ENCODE measurements at places on chromosomes 16 and 17.

GRCh38 chr17:47310186-47310733 is 13.5 kb upstream of the EFCAB13 start:
- peaks cover 12% of the 10 kb centered on the region for H3K4me1 ChIP-seq
- no peak overlapping the region for H3K4me3 ChIP-seq
- no peaks in the 10 kb centered on the region for H3K36me3 ChIP-seq

DNA sequence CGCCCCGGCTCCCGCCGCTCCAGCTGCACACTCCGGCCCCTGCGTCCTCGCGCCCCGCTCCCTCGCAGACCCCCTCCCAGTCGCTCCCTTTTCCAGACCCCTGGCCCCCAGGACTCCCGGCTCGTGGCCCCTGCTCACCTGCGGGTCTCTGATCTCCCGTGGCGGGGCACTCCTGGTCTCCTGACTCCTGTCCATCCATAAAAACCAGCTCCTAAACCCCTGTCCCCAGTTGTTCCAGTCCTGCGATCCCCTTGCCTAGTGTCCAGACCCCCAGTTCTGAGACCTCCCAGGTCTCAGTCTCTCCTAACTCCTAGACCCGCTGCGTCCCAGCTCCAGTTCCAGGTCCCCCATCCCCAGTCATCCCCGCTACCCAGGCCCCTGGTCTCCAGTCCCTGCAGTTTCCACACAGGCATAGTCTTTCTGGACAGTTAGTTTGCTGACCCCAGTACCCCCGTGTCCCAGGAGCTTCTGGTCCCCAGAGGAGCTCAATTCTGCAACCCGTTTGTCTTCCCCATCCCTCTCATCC is 379 bp downstream of the SNX29 start:
- H3K4me3 ChIP-seq, result peak overlapping the region; percentile 85
- H3K4me1 ChIP-seq, result peaks cover 41% of the 10 kb centered on the region
- H3K27me3 ChIP-seq, result no peaks in the 10 kb centered on the region
- no peaks in the 10 kb centered on the region for H3K36me3 ChIP-seq
- DNase-seq, result no peak

DNA sequence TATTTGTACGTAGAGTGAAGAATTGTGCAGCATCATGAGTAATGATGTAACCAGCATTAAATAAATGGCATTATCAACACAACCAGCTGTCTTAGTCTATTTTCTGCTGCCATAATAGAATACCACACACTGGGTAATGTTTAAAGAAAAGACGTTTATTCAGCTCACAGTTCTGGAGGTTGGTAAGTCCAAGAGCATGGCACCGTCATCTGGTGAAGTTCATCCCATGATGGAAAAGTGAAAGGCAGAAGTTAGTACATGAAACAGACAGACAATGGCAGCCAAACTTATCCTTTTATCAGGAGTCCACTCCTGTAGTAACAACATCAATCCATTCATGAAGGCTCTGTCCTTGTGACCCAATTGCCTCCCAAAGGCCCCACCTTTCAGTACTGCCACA is 6.3 kb upstream of the GOSR2 start:
- no peak for DNase-seq
- H3K4me1 ChIP-seq, result peaks cover 2% of the 10 kb centered on the region
- H3K27ac ChIP-seq, result no peak overlapping the region

DNA sequence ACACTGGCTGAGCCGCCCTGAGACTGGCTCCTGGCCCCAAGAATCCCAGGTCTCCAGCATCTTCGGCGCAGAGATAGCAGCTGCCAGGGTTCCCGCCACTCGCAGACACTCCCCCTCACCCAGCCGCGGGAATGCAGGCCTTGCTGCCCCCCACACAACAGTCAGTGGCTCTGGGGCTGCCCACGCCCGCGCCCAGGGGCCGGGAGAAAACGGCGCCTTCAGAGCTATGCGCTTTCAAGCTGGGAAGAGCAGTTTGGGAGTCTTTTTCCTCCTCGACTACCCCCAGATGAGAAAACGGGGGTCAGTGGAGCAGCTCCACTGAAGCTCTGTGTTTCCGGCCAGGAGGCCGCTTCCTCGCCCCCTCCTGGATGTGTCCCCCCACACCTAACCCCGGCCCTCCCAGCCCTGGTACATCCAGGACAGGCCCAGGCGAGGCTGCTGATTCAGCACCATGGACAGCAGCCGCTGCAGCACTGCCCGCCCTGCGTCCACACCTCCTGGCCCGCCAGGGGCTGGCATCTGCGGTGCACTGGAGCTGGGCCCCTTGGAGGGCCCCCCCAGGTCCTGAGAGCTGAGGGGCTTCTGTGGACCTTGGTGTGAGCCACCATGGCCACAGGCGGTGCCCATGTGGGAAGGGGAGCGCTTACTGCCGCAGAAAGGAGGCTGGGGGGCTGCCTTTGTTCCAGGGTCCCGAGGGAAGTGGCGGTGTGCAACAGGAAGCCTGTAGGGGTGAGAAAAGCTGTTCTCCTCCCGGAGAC is 35.7 kb downstream of the CACNA1H start:
- no peaks in the 10 kb centered on the region for H3K36me3 ChIP-seq
- no peak overlapping the region for H3K4me3 ChIP-seq
- no peaks in the 10 kb centered on the region for H3K4me1 ChIP-seq
- DNase-seq, result peak; percentile 71
- H3K27ac ChIP-seq, result no peak overlapping the region
- H3K27me3 ChIP-seq, result no peaks in the 10 kb centered on the region

GRCh38 chr17:73435412-73435811 is 123.6 kb upstream of the CDC42EP4 start:
- H3K27me3 ChIP-seq, result no peaks in the 10 kb centered on the region
- H3K27ac ChIP-seq, result no peak overlapping the region
- peaks cover 3% of the 10 kb centered on the region for H3K4me1 ChIP-seq
- no peak for DNase-seq

- H3K27me3 ChIP-seq, result no peaks in the 10 kb centered on the region
- H3K4me3 ChIP-seq, result no peak overlapping the region
- H3K36me3 ChIP-seq, result no peaks in the 10 kb centered on the region
- peaks cover 20% of the 10 kb centered on the region for H3K4me1 ChIP-seq
- peak overlapping the region; percentile 15 for H3K27ac ChIP-seq
These were observed 67.0 kb downstream of the N4BP1 start for GRCh38 chr16:48542966-48543365.

- peaks cover 63% of the 10 kb centered on the region for H3K27me3 ChIP-seq
- no peak for DNase-seq
- H3K4me1 ChIP-seq, result no peaks in the 10 kb centered on the region
- no peak overlapping the region for H3K27ac ChIP-seq
- H3K36me3 ChIP-seq, result peaks cover 15% of the 10 kb centered on the region
These were observed 223.0 kb downstream of the GSG1L start for GRCh38 chr16:27840311-27841060.

DNA sequence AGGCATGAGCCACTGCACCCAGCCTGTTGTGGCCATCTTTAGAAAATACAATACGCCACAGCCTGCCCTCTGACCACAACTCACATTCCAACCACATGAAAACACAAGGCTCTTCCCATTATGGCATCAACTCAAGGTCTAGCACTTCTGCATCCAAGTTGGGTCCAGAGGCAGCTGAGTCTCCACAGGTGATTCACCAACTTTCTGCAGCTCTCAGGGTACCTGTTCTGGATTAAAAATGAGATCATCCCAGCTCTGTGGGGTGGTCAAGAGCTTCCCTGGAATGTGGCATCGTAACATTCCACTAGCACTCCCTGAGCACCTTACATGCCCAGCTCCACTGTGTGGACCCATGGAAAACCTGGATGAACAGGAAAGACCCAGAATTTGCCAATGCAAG is 9.9 kb upstream of the GUCY2D start:
- H3K4me1 ChIP-seq, result peaks cover 32% of the 10 kb centered on the region
- no peaks in the 10 kb centered on the region for H3K36me3 ChIP-seq
- no peak overlapping the region for H3K27ac ChIP-seq

GRCh38 chr16:59540621-59541020 is 806.5 kb upstream of the GOT2 start:
- H3K36me3 ChIP-seq, result no peaks in the 10 kb centered on the region
- H3K27me3 ChIP-seq, result no peaks in the 10 kb centered on the region
- H3K27ac ChIP-seq, result no peak overlapping the region
- no peak for DNase-seq
- H3K4me3 ChIP-seq, result no peak overlapping the region

DNA sequence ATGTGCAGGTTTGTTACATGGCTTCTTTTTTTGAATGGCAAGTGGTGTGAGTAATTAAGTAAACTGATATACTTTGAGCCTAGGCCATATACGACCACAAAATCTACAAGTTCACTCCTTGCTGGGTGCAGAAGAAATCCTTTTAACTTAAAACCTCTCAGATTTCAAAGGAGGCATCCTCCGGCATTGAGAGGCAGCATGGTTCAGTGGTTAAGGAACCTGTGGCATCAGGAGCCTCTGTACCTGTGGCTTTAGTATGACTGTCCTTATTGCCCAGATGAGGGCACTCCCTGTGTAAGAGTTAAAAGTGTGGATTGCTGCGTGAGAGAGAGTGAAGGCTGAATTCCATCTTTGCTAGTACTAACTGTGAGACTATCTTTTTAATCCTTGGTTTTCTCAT is 3.3 kb downstream of the NLRP1 start:
- DNase-seq, result no peak
- peaks cover 57% of the 10 kb centered on the region for H3K36me3 ChIP-seq
- H3K4me1 ChIP-seq, result peaks cover 36% of the 10 kb centered on the region

DNA sequence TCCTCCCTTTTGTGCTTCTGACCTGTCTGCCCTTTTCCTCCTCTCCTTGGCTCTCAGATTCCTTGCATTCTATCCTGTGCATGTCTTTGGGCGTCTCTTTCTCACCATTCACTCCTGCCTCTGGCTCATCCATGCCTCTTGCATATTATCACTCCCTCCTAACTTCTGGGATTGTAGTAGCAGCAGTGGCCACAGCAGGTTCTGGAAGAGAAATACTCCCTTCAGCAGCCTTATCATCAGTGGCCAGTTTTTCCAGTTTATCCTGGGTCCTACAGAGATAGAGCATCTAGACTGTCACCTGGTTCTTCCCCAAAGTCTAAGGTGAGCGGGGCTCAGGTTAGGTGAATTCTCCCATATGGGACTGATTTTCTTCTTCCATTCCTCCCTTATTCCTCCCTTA is 354.0 kb upstream of the CCL2 start:
- H3K4me3 ChIP-seq, result no peak overlapping the region
- H3K4me1 ChIP-seq, result no peaks in the 10 kb centered on the region
- H3K36me3 ChIP-seq, result no peaks in the 10 kb centered on the region
- H3K27ac ChIP-seq, result no peak overlapping the region
- peaks cover 7% of the 10 kb centered on the region for H3K27me3 ChIP-seq

DNA sequence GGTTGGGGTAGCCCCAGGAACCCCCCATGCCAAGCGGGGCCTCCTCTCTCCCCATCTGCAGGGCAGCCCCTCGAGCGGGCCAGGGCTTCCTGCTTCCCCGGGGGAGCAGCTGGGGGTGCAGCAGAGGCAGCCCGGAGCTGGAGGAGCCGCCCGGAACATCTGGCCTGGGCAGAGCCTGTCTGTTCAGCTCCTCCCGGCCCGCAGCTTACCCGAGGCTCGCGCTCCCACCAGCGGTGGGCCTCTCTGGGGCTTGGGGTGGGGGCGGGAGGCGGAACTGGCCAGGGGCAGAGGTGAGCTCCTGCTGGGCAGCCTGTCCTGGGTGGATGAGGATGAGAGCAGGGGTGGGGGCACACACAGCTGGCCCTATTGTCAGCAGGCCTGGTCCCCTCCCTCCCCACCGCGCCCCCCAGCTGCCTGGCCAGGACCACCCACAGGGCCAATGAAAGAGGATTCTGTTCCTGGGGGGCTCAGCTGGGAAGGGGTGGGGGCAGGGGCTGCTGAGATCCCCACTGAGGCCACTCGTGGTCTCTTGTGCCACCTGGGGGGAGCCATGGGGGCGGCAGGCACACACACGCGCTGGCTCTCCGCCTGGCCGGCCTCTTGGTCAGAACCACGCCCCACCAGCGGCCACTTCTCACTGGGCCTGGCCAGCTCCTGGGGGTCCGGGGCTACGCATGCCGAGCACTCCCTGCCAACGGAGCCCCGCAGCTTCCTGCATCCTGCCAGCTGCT is 34.7 kb downstream of the BAHCC1 start:
- H3K36me3 ChIP-seq, result no peaks in the 10 kb centered on the region
- no peak overlapping the region for H3K4me3 ChIP-seq
- DNase-seq, result no peak
- H3K27ac ChIP-seq, result no peak overlapping the region
- H3K27me3 ChIP-seq, result peaks cover 6% of the 10 kb centered on the region

GRCh38 chr16:28133666-28134065 is 70.2 kb upstream of the GSG1L start:
- no peak overlapping the region for H3K4me3 ChIP-seq
- no peaks in the 10 kb centered on the region for H3K27me3 ChIP-seq
- H3K36me3 ChIP-seq, result peaks cover 94% of the 10 kb centered on the region
- H3K4me1 ChIP-seq, result peaks cover 37% of the 10 kb centered on the region
- H3K27ac ChIP-seq, result peak overlapping the region; percentile 75
- no peak for DNase-seq

DNA sequence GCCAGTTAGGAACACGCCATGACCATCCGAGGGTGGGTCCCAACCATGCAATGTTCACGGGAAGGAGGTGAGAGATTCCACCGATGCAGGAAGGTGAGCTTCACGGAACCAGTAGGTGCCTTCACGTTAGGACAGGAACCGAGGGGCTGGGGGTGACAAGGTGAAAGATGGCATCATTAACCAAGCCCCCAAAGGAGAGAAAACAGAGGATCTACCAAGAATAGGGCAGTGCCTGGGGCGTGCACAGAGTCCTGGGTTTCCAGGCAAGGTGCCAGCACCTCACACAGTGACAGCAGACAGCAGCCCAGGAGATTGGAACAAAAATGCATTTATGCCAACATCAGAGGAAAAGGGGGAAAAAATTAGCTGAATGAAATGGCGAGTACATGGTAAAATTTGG is 137.9 kb downstream of the GSG1L start:
- peaks cover 26% of the 10 kb centered on the region for H3K27me3 ChIP-seq
- H3K36me3 ChIP-seq, result no peaks in the 10 kb centered on the region
- H3K27ac ChIP-seq, result no peak overlapping the region
- no peaks in the 10 kb centered on the region for H3K4me1 ChIP-seq

GRCh38 chr16:66387817-66388332 is 21.4 kb downstream of the CDH5 start:
- no peak overlapping the region for H3K4me3 ChIP-seq
- H3K27ac ChIP-seq, result no peak overlapping the region
- peaks cover 4% of the 10 kb centered on the region for H3K27me3 ChIP-seq
- DNase-seq, result no peak
- no peaks in the 10 kb centered on the region for H3K36me3 ChIP-seq
- no peaks in the 10 kb centered on the region for H3K4me1 ChIP-seq

- H3K27ac ChIP-seq, result no peak overlapping the region
- H3K36me3 ChIP-seq, result no peaks in the 10 kb centered on the region
- no peak overlapping the region for H3K4me3 ChIP-seq
These were observed 337.9 kb downstream of the GRIN2A start for GRCh38 chr16:9844361-9844760.

GRCh38 chr17:16989953-16990860 is 18.3 kb upstream of the TNFRSF13B start:
- peak overlapping the region; percentile 95 for H3K27ac ChIP-seq
- no peaks in the 10 kb centered on the region for H3K27me3 ChIP-seq
- DNase-seq, result no peak
- H3K36me3 ChIP-seq, result no peaks in the 10 kb centered on the region
- H3K4me1 ChIP-seq, result peaks cover 45% of the 10 kb centered on the region

GRCh38 chr17:76213491-76213890 is 26.8 kb downstream of the RNF157 start:
- no peak overlapping the region for H3K4me3 ChIP-seq
- no peaks in the 10 kb centered on the region for H3K27me3 ChIP-seq
- H3K4me1 ChIP-seq, result peaks cover 60% of the 10 kb centered on the region
- peaks cover 41% of the 10 kb centered on the region for H3K36me3 ChIP-seq
- no peak for DNase-seq
- H3K27ac ChIP-seq, result no peak overlapping the region

Measured in naive thymus-derived CD8-positive, alpha-beta T cell (primary cell).